ENCODE measurements at places on chromosomes 12 and 14. TPM values are rescaled to one million over a fixed set of nuclear protein-coding genes. Genes with fewer than 3 reads are reported as not detected.

The FBXL14 gene
- polyA plus RNA-seq = 20.5 TPM

The PLCZ1 gene
- not detected for polyA plus RNA-seq

The CD4 gene
- 6.6 TPM for polyA plus RNA-seq

The ZNF219 gene
- polyA plus RNA-seq = 1.0 TPM

The CCDC59 gene
- polyA plus RNA-seq = 109 TPM

The GUCY2C gene
- 0.85 TPM for polyA plus RNA-seq

The ZFYVE26 gene
- polyA plus RNA-seq = 3.7 TPM

The IQSEC3 gene
- polyA plus RNA-seq = not detected

The SLC25A47 gene
- not detected for polyA plus RNA-seq

The PZP gene
- polyA plus RNA-seq = not detected

The KCTD10 gene
- 18.3 TPM for polyA plus RNA-seq

The PRR4 gene
- polyA plus RNA-seq = 3.5 TPM

The FOXG1 gene
- not detected for polyA plus RNA-seq

The RAB2B gene
- polyA plus RNA-seq = 8.2 TPM

The DPY19L2 gene
- not detected for polyA plus RNA-seq

The NKX2-1 gene
- polyA plus RNA-seq = not detected

The MGST1 gene
- not detected for polyA plus RNA-seq

The IAPP gene
- not detected for polyA plus RNA-seq

The PCK2 gene
- 50.2 TPM for polyA plus RNA-seq

The FAM181A gene
- not detected for polyA plus RNA-seq

The KLRF2 gene
- polyA plus RNA-seq = not detected

The PLD4 gene
- 103 TPM for polyA plus RNA-seq

The LBHD2 gene
- polyA plus RNA-seq = not detected

The ASPG gene
- polyA plus RNA-seq = not detected

The CNTN1 gene
- not detected for polyA plus RNA-seq

The TDRD9 gene
- polyA plus RNA-seq = 2.0 TPM

The KLHL33 gene
- polyA plus RNA-seq = 0.10 TPM

The CRIP2 gene
- polyA plus RNA-seq = 70.8 TPM

The MYH7 gene
- not detected for polyA plus RNA-seq

The SLC35F4 gene
- not detected for polyA plus RNA-seq

The KCNA5 gene
- not detected for polyA plus RNA-seq

The BTG1 gene
- 669 TPM for polyA plus RNA-seq

The CEBPE gene
- polyA plus RNA-seq = not detected

The ACRBP gene
- 5.8 TPM for polyA plus RNA-seq

The SERPINA3 gene
- polyA plus RNA-seq = not detected

The WNT1 gene
- 0.19 TPM for polyA plus RNA-seq

The LIN52 gene
- polyA plus RNA-seq = 10.4 TPM

The HOXC13 gene
- not detected for polyA plus RNA-seq

The B4GALNT1 gene
- polyA plus RNA-seq = not detected

The FAM222A gene
- 0.10 TPM for polyA plus RNA-seq

The OR5AU1 gene
- polyA plus RNA-seq = not detected

The TAMALIN gene
- 6.4 TPM for polyA plus RNA-seq

The EID3 gene
- polyA plus RNA-seq = 4.9 TPM

The MTA1 gene
- polyA plus RNA-seq = 3.7 TPM

The PPP1R12A gene
- 85.4 TPM for polyA plus RNA-seq

The LPAR5 gene
- polyA plus RNA-seq = 63.6 TPM

The FAM186B gene
- polyA plus RNA-seq = 0.16 TPM

The LYZ gene
- 9.2 TPM for polyA plus RNA-seq

The ACVRL1 gene
- not detected for polyA plus RNA-seq

The TC2N gene
- polyA plus RNA-seq = 8.9 TPM

The ZDHHC22 gene
- polyA plus RNA-seq = not detected

The TMEM229B gene
- 7.0 TPM for polyA plus RNA-seq

The PROX2 gene
- polyA plus RNA-seq = not detected

The GALNT16 gene
- polyA plus RNA-seq = not detected

The GALNT9 gene
- polyA plus RNA-seq = 1.5 TPM

The ASB2 gene
- polyA plus RNA-seq = 3.8 TPM

The FOXN4 gene
- polyA plus RNA-seq = not detected

The CLEC7A gene
- 1.9 TPM for polyA plus RNA-seq
